ENCODE measurements at places on chromosomes 12 and 14.
A peak's percentile ranks its signal among the peaks of the same experiment; 100 is the strongest.

DNA sequence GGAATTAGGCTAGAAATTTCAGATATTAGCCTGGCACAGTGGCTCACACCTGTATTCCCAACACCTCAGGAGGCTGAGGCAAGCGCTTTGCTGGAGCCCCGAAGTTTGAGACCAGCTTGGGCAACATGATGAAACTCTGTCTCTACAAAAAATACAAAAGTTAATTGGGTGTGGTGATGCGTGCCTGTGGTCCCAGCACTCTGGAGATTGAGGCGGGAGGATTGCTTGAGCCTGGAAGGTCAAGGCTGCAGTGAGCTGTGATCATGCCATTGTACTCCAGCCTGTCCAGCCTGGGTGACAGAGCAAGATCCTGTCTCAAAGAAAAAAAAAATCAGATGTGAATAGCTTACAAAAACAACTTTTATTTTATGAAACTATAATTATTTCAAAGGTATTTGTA lies 15.1 kb downstream of the FRMD6 start:
- DNase-seq = no peak

- no peak for DNase-seq
Observed at GRCh38 chr14:89614009-89614691, 197.1 kb upstream of the FOXN3 start.

GRCh38 chr14:22976620-22977433 lies 5.5 kb downstream of the AJUBA start:
- DNase-seq = no peak

GRCh38 chr12:71268598-71269280 lies 110.9 kb upstream of the TSPAN8 start:
- DNase-seq = no peak

GRCh38 chr12:9760699-9761418 lies at the start of gene CD69:
TSS of gene CD69 (minus strand) at chr12:9760901. CDS start at chr12:9760820, 81 bp downstream.
- no peak for DNase-seq

DNA sequence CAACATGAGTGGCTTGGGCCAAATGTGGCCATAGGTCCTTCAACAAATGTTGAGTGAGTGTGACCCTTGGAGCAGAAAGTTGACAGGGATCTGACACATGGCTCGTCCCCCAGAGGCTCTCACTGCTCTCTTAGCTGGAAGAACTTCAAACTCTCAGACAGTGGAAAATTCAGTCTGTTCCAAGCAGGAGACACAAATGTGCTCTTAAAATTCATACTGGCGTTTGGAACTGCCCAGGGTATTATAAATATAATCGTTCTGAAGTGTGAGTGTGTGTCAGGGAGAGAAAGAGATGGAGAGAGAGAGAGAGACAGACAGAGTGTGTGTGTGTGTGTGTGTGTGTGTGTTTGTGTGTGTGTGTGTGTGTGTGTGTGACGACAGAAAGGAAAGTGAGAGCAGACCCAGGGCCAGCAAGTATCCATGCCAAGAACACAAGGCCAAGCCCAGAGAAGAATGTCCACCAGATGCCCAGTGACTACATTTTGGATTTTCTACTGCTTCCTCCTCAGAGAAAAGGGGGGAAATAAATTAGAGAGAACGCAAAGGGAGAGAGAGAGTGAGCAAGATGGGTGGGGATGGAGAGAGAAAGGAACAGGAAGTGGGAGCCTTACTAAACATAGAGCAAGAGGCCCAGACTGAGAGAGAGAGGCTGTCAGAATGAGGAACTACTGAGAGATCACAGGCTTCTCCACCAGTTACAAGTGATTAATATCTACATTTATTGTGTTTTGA lies 193.6 kb upstream of the NUDT4 start:
- no peak for DNase-seq

DNA sequence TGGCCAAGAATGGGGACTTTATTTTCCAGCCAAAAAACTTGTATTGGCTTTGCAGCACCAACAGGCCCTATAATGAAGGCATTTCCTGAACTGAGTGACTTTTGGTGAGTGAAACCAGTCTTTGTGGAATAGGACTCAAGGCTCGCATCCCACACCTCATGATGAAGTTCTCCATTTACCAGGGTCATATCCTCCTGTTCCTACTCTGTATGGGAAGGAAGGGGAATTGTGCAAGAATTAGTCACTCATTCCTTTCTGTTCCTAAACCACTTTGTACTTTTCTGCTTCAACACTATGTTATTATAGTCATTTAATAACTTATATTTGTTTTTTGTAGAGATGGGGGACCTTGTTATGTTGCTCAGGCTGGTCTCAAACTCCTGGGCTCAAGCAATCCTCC lies 2.3 kb upstream of the SPATS2 start:
- no peak for DNase-seq

GRCh38 chr14:21768116-21768874 lies 94.7 kb upstream of the OR4E1 start:
- no peak for DNase-seq

GRCh38 chr14:91373591-91374254 lies 43.9 kb downstream of the CCDC88C start:
- DNase-seq = no peak

DNA sequence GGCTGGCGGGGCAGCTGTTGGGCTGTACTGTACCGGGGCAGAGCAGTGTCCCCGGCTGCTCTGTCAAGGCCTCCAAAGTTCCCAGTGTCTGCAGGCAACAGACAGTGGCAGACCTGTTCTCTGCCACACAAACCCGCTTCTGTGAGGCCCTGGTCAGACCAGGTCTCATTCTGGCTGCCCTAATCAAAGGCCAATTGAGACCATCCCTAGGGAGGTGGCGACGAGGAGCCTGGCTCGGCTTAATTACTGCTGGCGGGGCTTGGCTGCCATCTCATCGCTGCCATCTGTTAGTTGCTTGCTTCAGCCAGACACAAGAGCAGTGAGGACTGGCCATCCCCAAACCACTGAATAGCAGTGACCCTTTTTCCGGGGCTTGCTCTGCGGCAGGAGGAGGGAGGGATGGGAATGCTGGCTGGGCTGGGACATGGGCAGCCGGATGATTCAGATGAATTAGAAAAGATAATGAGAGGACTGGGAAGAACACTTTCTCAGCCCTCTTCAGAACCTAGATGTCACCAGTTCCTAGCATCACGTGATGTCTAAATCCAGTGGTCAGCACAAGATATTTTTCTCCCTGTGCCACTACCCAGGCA lies 24.5 kb downstream of the ERG28 start:
- DNase-seq = peak; percentile 24

GRCh38 chr12:114166362-114166761 lies 200.2 kb upstream of the RBM19 start:
- DNase-seq = peak; percentile 74

DNA sequence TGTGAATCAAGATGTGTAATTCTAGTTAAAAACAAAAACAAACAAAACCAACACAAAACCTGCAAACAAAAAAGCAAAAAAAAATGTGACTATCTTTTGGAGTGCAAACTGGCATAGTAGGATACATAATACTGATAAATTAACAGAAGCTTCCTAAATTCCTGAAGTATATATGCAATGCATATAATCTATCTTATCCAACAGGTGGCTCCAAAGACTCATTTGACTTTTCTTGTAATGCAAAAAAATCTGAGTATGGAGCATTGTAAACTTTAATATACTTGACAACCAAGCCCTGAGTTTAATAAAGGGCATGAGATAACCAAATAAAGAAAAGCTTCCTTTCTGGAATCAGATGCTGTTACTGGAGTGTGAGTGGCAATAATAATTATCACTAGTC lies 1003.6 kb downstream of the FSCB start:
- DNase-seq = no peak

- DNase-seq = no peak
Observed at GRCh38 chr12:96237035-96237434, 42.9 kb downstream of the ELK3 start.

DNA sequence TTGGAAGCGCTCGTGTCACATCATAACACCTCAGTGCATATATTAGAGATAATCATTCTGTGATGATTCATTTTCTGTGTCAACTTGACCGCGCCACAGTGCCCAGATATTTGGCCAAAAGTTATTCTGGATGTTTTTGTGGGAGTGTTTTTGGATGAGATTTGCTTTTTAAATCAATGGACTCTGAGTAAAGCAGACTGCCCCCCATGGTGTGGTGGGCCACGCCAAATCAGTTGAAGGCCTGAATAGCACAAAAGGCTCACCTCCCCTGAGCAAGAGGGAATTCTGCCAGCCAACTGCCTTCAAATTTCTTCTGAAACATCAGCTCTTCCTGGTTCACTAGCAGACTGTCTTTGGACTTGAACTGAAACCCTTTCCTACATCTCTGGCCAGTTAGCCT lies 24.6 kb upstream of the MAP3K9 start:
- DNase-seq = no peak

DNA sequence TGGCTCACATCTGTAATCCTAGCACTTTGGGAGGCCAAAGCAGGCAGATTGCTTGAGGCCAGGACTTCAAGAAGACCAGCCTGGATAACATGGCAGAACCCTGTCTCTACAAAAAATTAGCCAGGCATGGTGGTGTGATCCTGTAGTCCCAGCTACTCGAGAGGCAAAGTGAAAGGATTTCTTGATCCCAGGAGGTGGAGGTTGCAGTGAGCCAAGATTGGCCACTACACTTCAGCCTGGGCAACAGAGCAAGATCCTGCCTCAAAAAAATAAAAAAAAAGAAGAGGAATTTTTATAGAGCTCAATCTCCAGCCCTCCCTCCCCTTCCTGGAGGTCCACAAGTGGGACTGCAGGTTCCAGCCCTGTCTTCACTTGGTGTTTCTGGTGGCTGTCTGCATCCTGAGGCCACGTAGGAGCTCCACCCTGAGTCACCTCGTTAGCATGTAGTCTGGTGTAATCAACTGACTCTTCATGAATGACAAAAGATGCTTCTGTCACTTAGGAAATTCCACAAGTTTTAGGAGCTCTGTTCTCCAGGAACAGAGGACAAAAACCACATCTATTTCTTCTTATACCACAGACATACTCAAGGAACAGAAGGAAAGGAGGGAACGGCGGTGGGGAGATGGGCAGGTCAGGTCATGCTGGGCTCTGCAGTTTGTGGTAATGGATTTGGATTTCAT lies 16.2 kb downstream of the CCDC62 start:
- DNase-seq = no peak

Data from head of caudate nucleus (tissue), 42 donors.